ENCODE measurements at places on chromosomes 3 and 15.

GRCh38 chr3:60855250-60855649, 396.0 kb downstream of the FHIT start:
- DNase-seq = no peak

DNA sequence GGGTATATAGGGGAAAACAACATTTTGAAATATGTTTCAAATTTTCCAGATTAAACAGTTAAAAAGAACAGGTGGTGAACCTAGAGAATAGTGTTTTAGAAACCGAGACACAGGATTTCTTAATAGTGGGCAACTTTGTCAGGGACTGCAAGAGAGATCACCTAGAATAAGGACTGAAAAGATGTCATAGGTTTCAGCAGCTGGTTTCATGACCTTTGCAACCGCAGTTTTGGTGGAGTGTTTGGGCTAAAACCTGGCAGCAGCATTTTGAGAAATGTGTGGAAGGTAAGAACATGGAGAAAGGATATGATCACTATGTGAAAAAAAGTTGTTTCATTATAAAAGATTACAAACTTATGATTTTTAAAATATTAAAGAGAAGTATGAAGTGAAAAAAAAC, 34.9 kb downstream of the PRKCI start:
- no peak for DNase-seq

GRCh38 chr3:113794526-113794925, 44.1 kb upstream of the GRAMD1C start:
- DNase-seq = no peak

DNA sequence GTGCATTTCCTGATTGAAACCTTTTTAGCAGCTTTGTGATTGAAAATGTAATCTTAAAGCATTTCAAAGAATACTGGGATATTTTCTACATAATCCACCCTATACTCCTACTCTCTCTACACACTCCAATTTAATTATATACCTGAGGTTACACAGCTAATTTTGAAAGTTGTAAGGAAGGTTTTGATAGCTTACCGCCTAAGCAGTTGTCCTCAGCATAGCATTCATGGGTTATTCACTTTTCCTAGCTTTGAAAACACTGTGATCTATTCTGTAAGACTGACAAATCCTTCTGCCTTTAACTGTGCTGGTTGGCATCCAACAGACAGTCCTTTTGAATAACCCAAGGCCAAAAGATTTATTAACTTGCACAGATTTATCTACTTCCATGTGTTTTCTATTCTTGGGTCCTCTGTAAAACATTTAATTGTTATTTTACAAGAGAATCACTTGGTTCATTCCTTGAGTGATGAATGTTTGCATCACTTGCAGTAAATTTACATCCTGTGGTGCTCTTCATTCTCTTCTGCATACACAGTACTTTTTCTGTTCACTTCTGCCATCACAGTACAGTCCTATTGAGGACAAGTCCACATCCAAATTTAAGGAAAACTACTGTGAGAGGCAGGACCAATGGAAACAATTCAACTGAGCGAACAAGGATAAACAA, 44.8 kb downstream of the SERPINI1 start:
- DNase-seq = no peak

DNA sequence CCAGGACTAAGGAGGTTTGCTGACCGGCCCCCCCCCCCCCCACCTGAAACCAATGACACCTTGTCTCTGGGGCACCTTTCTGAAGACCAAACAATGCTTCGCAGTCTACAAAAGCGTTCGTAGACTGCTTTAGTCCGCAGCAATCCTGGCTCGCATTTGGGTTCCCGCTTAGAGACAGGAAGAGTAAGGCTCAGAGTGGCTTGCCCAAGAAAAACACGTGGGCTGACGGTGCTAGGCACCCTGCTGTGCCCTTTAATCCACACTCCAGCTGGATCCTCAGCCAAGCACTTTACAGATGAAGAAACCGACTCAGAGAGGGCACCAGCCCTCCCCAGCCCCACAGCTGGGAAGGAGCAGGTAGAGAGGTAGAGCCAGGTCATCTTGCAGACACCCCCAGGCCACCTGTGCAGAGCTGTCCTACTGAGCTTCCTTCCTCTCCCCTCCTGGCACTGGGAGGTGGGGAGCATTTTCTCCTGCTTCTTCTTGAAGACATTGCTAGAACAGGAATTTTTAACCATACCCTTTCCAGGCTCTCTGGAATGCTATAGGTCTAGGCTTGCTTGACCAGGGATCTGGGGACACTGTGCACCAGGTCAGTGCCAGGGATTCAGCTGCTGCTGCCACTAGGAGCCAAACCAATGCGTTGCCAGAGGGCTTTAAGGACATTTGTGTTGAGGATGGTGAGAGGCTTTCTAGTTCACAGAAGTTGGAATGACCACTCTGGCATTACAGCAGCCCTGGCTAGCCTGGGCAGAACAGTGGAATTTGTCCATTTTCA, 1.0 kb upstream of the KLF15 start:
- DNase-seq = no peak

GRCh38 chr3:15926871-15927270, 129.1 kb upstream of the ANKRD28 start:
- DNase-seq = no peak

DNA sequence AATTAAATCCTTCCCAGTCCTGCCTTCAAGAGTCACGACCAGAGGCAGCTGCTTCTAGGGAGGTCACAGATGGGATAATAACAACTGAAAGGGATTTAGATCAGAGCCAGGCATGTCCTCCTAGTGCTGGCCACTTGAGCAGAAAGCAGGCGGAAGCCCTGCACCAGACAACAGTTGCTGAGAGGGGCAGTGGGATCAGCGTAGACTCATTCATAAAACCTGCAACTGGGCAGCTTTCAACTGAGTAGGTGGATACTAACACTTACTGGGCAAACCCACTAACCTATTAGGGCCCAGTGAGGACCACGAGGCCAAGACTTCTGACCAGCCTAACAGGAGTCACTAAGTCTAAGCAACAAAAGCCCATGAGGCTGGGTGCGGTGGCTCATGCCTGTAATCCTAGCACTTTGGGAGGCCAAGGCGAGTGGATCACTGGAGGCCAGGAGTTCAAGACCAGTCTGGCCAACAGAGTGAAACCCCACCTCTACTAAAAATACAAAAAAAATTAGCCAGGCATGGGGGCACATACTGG, 67.0 kb downstream of the DAPK2 start:
- peak; percentile 28 for DNase-seq

DNA sequence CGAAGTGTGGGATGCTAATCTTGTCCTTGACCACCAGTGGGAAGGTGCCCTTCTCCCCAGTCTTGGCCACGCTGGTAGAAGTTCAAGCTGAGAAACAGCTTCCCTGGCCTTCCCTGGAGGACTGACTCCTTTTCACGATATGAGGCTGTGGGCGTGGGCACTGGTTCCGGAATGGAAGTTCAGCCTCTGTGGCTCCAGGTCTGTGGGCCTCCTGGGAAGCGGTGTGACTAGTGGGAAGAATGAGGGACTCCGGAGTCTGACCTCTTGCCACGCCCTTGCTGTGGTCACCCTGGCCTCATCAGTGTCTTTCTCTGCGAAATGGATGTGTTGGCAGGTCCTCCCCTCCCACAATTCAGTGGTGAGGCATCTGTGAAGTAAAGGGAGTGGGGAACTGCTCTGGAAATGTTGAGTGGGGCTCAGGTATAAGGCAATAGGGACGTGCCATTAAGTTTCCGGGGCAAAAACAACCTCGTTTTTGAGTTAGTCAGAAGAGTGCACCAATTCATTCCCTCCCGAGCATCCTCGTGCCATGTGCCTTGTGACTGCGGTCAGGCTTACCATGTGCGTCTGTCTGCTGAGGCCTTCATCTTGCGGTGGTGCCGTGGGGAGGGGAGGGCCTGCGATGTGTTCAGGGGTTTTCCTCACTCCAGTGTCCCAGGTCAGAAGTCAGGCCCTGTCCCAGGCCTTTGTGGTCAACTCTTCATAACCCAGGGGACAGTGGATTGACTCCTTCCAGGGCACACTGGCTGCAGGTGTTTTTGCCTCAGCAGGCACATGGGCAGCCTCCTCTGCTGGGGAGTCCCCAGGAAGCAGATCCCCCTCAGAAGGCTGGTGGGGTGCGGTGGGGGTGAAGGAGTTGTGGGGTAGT, 11.8 kb upstream of the SEC13 start:
- DNase-seq = no peak

GRCh38 chr3:4426782-4427344, 40.2 kb downstream of the SUMF1 start:
- DNase-seq = peak; percentile 43

DNA sequence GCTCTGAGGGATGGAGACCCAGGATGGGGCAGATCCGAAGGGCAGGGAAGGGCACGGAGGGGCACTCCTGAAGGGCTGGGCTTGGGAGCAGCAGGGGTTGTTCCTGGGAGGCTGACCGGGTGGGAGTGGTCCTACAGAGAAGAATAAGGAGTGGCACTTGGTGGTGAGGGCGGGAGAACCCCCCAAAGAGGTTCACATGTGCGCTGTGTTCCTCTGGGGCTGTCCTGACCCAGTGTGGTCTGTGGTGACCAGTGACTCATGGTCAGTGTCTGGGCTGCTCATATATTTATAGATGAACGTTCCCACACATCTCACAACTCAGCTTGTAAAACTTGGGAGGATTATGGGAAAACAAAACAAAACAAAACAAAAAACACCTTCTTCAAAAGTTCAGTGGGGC, 10.0 kb downstream of the TRPM1 start:
- no peak for DNase-seq

DNA sequence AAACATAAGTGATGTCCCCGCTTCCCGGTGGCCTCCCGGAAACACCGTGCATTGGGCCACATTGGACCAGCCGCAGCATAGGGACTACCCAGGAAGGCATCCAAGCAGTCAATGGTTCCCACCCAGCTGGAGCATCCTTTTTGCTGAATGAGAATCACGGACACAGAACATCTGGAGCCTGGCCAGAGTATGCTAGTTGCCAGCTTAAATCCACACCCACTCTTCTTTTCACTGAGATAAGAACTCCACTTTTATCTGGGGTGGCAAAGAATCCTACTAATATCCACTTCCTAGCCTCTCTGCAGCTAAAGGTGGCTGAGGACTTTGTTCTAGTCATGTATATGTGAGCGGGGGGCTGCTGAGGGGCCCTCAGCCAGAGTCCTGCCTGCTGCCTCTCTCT, 95.2 kb upstream of the PLXNA1 start:
- no peak for DNase-seq

Data from retina (tissue), 1 donor.